Effector memory CD4-positive, alpha-beta T cell (primary cell): ENCODE measurements at places on chromosomes 3 and 15.

DNA sequence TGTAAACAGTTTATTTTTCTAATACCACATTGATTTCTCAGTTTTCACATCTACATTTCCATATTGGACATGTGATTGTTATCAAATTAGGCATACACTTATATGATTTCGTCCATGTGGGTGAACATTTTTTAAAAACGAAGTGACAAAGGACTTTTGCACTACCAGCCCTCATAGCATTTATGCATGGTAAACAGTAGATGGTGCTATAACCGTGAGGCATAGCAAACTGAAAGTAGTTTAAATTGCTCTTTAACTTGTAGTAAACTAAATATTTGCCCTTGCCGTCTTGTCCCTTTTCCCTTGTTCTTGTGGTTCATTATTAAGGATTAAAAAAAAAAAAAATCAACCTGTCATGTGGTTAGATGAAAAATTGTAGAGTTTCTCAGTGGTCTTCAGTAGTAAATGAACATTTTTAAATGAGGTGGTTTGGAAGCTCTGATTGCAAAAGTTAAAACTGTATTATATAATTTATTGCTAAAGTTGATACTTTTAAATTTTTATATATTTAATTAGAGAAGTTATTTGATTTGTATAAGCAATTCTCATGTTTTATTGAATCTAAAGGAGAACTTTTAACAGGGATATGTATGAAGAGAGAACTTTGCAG, 24.0 kb downstream of the STX19 start:
- no peak for DNase-seq

GRCh38 chr3:53544357-53544756, 49.9 kb downstream of the CACNA1D start:
- DNase-seq = no peak

DNA sequence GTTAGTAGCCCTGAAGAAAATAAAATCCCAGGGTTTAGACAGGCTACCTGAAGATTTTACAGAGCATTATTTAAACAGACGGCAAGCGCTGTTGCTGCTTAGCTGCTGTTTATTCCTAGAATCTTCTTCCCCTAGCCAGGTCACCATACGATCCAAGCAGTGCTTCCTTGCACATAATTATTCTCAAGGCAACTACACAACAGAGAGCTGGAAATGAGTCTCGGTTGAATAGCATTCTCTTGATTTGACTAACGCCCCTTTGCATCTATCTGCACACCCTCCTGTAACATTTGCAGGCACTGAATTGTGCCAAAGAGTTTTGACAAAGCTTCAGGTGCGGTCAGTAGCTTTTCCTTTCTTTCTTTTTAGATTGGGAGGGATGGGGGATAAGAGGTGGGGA, 564.4 kb downstream of the TBL1XR1 start:
- no peak for DNase-seq

GRCh38 chr3:192817506-192817905, 90.2 kb upstream of the FGF12 start:
- no peak for DNase-seq

DNA sequence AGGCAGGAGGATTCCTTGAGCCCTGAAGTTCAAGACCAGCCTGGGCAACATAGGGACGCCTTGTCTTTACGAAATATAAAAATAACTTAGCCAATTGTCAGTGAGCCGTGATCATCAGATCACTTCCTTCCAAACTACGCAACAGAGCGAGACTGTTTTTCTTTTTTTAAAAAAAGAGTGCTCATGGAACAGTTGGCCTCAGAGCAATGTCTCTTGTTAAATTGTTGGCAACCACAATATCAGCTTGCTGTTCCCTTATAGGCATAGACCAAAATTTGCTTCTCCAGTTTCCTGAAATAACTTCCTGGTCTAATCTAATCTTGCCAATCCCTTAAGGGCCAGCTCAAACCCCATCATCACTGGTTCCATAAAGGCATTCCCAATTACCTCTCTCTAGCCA, 93.3 kb upstream of the SLC4A7 start:
- no peak for DNase-seq

DNA sequence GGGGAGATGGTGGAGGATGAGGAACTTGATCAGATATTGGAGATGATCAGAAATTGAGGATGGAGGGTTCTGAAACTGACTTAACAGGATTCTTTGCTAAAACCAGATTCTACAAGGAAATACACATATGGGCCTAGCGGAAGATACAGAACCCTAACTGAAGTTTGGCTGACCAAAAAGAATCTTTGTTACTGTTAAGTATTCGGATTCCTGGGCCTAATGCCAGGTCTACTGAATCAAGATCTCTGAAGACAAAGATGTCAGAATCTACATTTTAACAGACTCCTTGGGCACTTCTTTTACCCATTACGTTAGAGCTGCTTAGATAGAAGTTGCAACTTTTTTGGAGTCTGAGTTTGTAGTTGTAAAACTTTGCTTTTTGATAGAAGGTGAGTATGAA, 137.7 kb downstream of the FNDC3B start:
- no peak for DNase-seq

DNA sequence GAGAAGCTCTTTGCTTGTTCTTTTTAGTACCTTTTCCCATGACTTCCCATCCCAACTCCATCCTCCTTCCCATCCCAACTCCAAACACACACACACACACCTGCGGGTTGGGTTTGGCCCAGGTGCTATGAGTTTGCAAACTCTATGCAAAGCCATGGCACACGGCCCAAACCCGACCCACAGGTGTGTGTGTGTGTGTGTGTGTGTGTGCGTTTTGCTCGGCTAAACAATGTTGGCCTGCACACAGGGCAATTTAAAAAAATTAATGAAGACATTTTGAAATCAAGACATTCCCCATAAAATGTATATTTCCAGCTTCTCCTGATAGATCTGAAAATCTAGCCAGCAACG, 103.7 kb upstream of the TLE3 start:
- no peak for DNase-seq

DNA sequence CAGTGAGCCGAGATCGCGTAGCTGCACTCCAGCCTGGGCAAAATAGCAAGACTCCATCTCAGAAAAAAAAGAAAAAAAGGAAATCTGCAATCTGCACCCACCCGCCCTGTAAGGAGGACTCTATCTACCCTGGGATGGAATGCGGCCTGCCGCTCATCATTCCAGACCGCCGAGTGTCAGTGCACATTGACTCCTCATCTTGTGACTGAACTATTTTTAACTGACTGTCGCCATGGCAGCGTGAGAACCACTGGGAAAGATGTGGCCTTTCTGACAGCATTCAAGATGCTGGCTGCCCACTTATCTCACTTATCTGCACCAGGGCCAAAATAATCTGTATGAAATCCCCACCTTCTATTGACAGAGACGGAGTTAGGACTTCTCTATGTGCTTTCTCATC, 38.8 kb upstream of the ANKRD34C start:
- no peak for DNase-seq

DNA sequence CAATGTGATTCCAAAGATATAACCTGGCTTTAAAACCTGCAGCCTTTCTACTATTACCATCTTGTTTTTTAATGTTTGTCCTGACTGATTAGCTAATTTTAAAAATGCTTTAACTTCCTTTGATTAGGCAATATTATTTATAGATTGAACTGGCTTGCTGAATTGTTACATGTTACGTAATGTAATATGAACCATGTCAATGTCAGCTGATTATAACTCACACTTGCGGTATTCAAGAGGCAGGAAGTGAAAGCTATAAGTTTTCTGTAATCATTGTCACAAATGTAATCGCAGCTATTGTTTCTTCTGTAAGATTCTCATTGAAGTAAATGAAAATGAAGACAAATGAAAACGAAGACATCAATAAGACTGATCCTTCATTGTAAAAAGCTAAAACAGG, 146.8 kb downstream of the ROBO2 start:
- no peak for DNase-seq

DNA sequence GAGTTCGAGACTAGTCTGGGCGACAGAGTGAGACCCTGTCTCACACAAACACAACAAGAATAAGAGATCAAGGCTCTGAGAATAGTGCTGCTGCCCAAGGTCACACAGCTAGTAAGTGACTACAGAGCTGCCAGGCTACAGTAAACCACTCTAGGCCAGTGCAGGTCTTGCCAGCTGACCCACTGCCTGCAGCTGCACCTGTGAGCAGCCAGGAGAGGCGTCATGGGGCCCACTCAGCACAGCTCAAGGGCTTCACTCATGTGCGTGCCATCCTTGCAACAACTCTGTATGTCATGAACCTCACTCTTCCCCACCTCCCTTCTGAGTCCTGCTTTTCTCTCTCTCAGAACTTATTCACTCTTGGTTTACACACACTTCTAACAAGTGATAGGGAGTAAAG, 176.7 kb downstream of the SMAD6 start:
- no peak for DNase-seq

DNA sequence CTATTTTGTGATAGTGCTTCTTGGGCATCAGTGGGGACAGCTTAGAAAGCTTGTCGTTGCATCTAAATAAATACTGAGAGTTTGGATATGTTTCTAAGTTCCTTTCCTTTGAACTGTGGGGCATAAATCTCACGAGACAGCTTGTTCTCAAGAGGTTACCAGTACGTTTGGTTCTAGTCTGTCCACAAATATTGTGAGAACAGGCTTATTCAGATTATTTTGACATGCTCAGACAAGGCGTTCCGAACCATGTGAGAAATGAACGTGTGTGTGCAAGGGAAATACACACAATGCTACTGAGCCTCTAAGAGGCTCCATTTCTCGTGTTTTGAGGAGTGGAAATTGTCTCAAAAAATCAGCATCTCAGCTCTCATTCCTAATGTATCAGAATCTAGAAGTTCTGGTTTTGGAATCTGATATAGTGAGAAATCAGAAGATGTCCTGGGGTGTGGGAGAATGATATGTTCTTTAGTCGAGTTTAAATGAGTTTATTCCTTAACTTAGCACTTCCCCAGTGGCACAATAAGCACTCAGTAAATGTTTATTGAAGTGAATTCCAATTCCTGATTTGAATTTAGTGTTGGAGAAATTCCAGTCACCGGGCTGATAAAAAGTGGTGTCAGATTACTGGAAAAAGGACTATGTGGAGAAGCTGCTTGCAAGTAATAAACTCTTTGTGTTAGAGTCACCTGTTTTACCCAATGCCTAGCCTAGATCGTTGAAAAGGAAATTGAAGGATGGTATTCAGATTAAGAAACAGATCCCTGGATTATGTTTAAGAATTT, 481.5 kb downstream of the LPP start:
- no peak for DNase-seq

- DNase-seq = no peak
Measured at GRCh38 chr3:66393333-66394005, 107.4 kb downstream of the LRIG1 start.

GRCh38 chr15:82663186-82663600, 16.0 kb upstream of the CPEB1 start:
- no peak for DNase-seq

DNA sequence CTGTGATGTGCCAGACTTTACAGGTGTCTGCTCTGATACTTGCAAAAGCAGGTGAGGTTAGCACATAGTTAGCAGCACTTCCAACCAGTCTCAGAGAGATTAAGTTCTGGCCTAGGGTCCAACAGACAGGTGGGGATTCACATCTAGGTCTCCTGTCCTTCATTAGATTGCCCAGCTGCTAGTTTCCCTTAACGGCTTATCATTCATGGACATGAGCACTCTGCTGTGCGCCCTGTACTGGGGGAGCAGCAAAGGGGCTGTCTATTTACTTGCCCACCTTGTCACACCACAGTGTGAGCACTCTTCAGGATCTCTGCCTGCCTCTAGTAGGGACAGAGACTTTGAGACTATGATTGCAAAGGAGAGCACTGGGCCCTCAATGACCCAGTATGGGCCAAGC, 8.7 kb downstream of the SPSB4 start:
- no peak for DNase-seq

- DNase-seq = no peak
Measured at GRCh38 chr15:47959617-47960413, 161.0 kb upstream of the SLC24A5 start.

- DNase-seq = peak; percentile 48
Measured at GRCh38 chr3:43770426-43771103, 79.8 kb downstream of the ABHD5 start.

GRCh38 chr3:67402873-67403272, 251.5 kb downstream of the SUCLG2 start:
- no peak for DNase-seq

- DNase-seq = no peak
Measured at GRCh38 chr3:54780336-54780735, 147.5 kb downstream of the LRTM1 start.

GRCh38 chr3:53780806-53781205, 65.4 kb downstream of the CHDH start:
- no peak for DNase-seq

DNA sequence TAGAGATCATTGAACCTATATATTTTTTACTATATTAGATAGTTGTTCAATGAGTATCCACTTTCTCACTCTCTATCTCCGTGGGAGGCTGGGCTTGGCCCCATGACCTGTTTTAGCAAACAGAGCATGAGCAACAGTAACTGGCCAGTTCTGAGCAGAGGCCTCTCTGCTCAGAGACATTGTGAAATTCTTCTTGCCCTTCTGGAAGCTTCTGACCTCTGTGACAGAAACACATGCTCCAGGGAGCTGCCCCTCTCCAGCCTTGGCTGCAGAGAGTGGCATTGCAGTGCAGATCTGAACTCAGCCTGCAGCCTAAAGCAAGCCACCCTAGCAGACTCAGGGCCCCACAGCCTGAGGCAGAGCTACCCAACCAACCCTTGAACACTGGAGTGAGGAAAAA, 20.5 kb downstream of the FAM240A start:
- no peak for DNase-seq

DNA sequence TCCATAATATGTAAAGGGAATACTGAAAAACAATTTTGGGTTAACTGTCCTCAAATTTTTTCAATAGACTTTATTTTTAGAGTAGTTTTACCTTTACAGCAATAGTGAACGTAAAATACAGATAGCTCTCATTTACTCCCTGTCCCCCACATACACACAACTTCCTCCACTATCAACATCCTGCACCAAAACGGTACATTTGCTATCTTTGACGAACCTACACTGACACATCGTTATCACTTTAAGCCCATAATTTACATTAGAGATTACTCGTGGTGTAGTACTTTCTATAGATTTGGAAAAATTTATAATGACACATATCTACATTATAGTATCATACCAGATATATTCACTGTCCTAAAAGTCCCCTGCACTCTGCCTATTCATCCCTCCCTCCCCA, 16.9 kb upstream of the P2RY1 start:
- no peak for DNase-seq

DNA sequence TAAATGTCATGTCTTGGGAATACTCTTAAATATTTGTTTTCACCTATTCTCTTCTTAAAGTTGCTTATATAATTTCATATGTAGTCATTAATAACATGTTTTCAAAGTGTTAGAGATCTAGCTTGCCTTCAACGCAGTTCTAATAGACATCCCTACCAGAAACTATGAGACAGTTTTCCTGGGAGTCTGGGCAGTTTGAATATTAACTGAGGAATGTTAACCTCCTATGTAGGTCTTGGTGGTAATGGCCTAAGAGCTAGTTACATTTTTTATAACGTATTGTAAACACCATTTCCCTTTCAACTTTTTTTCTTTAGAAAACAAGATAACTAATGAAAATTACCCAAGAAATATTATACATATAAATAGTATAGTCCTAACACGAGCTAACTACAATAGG, 328.2 kb downstream of the TIGIT start:
- no peak for DNase-seq
